ENCODE measurements at places on chromosomes 7 and 10.

DNA sequence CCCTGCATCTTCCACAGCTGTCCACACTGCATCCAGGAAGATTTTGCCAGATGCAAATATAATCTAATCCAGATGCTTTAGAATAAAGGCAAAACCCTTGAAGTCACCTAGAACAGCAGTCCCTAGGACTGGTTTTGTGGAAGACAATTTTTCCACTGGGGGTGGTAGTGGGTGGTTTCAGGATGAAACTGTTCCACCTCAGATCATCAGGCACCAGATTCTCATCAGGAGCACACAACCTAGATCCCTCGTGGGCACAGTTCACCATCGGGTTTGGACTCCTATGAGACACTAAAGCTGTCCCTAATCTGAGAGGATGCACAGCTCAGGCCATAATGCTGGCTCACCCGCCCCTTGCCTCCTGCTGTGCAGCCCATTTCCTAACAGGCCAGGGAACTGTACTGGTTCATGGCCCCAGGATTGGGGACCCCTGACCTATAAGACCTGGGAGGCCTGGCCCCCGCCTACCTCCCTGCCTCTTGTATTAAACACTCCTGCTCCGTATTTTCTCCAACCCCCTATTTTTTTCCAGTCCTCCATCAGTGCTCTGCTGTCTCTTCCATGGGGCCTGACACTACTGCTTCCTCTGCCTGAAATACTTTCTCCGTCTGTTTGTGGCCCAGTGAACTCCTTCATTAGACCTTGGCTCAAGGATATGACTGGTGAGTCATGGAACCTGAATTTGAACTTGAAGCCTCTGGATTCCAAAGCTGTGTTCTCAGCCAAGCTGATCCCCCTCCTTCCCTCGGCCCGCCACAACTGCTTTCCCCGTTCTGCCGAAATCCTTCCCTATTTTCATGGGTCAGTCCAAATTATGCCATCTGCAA is 79.9 kb upstream of the RHEB start:
- no peak for DNase-seq

DNA sequence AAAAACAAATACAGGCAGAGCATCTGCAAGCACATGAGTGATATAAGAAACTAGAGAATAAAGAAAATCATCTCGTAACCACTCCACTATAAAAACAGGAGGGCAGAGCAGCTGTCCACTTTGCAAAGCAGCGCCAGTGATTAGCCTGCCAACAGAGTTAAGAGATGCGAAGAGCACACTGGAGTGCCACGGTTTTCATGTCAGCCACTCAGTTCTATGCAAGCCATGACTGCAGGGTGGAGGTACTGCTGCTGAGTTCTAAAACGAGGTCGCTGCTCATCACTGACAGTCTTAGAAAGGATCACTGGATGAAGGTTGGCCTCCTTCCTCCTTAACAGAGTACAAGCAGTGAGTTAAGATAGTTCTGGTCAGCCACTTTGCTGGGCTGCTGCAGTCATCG is 58.5 kb downstream of the FGFR2 start:
- DNase-seq: no peak

- DNase-seq: no peak
Observed at GRCh38 chr10:124225029-124225466, 131.7 kb upstream of the CHST15 start.

DNA sequence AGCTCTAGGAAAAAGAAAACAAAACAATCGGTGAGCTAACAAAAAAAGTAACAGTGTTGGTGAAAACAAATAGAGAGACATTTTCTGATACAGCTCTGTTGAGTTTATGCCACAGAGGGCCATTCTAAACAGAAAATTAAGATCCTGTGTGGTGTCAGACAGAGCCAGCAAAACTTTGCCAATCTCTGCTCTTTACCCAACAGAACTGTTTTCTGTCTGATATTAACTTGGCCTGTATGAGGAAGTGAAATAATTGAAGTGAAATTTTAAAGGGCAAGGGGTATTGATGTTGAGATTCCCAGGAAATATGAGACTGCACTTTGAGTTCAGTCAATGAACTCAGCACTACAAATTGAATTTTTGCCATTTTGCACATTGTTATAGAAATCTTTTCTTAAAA is 101.0 kb downstream of the AOAH start:
- DNase-seq: no peak

DNA sequence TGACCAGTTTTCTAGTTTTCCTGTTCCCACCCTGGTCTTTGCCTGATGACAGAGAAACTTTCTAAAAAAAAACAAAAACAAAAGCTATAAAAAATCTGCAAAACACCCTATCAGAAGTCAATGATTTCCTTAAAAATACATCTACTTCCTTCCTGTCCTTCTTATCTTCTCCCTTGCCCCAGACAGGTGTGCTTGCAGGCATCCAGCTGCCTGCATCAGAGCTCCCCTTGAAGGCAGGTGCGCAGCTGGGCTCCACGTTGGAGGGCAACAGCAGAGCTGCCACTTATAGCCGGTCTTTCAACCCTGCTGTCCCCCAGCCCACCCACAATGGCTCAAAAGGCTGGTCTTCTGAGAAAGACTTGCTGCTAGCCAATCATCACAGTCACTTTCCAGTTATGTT is 29.8 kb downstream of the UBE2D4 start:
- no peak for DNase-seq

DNA sequence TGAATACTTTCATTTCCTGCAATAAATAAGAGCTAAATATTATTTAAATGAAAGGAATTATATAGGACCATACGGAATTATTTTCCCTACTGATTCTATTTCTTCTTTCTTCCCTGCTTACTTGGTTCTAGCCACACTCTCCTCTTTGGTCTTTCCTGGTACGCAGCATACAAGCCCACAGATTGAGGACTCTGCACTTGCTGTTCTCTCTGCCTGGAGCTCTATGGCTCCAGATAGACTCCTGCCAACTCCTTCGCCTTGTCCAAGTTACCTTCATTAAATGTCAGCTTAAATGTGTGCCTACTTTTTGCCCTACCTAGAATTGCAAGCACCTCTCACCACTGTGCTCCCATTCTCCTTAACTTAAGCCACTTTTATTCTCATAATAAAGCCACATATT is 203.4 kb downstream of the MDFIC start:
- DNase-seq: no peak

DNA sequence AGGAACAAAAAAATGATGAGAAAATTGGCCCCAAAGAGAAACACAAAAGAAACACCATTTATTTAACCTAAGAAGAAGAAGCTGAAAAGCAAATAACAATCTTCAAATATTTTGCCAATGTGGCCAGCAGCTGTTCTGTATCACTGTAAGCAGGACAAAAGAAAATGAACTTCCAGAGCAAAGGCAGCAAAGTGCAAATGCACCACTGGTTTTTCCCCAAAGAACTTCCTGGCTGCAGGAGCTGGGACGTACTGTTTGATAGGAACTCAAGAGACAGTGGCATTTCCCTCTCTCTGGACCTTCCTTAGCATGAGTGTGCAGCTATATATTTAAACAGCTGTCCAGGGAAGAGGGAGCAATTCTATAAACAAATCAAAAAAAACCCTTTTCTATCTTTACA is 60.4 kb downstream of the RNLS start:
- no peak for DNase-seq
